Left ventricle myocardium superior (tissue), 1 donor: ENCODE measurements at places on chromosomes 16 and 17.

- DNase-seq = no peak
Observed at GRCh38 chr17:282912-283882, 69.4 kb downstream of the RPH3AL start.

- DNase-seq = no peak
Observed at GRCh38 chr17:9231449-9232154, 210.3 kb downstream of the NTN1 start.

DNA sequence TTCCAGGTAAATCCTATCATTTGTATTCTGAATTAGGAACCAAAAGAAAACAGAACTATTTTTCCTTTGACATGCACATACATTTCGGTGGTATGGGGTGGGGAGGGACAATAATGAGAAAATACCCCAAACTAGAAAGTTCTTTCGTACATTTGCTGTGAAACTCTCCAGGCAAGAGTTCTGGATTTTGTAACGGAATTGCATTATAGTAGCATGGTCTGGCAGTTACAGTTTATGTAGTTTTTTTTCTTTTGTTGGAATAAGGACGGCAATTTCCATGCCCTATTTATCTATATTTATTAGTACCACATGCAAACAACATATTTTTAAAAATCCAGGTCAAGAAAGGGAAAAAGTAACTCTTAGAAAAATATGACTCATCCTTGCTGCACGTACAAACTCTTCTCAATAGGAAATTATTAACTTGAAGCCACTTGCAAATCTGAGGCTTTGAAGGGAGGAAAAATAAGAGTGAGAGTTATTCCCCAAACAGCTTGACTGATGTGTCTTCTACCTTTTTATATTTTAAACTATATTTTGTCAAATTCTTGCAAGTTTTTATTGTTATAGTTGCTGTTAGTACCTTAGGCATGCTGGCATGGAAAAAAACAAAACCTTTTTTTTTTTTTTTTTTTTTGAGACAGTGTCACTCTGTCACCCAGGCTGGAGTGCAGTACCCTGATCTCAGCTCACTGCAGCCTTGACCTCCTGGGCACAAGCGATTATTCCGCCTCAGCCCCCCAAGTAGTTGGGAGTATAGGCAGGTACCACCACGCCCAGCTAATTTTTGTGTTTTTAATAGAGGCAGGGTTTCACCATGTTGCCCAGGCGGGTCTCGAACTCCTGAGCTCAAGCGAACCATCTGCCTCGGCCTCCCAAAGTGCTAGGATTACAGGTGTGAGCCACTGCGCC lies 69.3 kb downstream of the WWP2 start:
- DNase-seq = no peak

- peak; percentile 64 for DNase-seq
Observed at GRCh38 chr17:39737760-39738567, at the start of gene GRB7. Gene GRB7, plus strand, starts transcription at chr17:39737938. Its CDS starts 4,364 bp downstream, at chr17:39742302.

DNA sequence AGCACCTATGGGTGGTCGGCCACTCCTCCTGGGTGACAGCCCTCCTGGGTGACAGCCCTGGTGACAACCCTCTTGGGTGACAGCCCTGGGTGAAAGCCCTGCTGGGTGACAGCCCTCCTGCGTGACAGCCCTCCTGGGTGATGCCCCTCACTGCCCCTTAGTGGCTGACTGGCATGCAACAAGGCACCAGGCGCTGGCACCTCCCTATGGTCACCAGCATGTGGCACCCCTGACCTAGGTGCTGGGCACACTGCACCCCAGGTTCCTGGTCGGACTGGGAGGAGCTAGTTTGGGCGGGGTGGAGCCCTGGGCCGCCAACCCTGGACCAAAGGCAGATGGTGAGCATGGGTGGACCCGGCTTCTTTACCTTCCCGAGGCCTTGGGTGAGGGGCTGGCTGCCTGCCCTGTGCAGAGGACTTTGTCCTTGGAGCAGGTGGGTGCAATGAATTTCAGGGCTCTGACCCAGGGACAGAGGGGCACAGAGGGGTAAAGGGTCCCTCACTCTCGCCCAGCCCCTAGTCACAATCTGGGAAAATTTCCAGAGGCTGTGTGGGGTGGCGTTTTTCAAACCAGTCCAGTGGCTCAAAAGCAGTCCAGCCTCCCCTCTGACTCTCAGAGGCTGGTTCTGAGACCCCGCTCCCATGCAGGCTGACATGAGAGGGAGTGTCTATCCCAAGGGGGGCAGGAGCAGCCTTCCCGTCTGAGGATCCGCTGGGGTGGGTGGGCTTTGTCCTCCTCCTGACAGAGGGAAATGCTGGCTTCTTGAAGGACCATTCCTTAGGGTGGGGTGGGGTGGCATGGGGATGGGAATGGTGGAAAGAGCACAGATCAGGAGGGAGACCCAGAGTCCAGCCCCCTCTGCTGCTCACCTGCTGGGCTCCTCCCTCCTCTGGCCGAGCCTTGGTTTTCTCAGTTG lies 25.9 kb upstream of the TNFRSF13B start:
- no peak for DNase-seq

DNA sequence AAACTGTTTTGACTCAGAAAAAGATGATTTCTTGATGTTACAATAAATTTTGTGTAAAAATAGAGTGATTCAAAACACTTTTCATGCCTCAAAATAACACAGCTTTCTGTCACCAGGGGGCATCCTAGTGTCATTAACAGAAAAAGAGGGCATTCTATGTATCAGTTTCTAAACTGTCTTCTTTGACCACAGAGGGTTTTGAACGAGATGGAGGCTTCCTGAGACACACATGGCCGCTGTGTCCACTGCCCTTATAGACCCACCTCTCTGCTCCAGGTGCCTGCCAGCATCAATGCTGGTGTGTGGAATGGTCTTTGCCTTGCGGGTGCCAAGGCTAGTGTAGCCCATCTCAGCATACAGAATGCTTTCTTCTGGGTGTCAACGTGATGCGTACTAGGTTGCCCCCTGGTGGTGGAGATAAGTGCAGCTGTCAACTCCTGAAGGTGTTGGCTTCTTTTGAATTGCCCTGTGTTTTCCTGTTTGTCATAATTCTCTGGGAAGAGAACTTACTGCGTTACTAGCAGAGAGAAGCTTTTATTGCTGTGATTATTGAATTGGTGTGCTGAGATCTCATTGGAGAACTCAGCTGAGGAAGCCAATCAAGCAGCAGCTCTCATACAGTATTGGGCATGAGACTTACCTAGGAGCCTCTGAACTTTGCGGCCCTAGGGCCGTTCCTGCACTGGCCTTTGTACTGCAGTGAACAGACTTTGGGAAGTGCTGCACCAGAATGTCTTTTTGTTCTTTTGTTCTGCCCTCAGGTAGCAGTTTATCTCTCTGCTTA lies 38.6 kb downstream of the USP10 start:
- DNase-seq = peak; percentile 77

GRCh38 chr17:53627511-53627910 lies 195.2 kb upstream of the KIF2B start:
- DNase-seq = no peak
